ENCODE measurements at places on chromosomes 13 and 19. TPM values are rescaled to one million over a fixed set of nuclear protein-coding genes. Genes with fewer than 3 reads are reported as not detected.
A peak's percentile ranks its signal among the peaks of the same experiment; 100 is the strongest.

- DNase-seq, result no peak
Observed at GRCh38 chr13:74922963-74923362, 559.0 kb downstream of the TBC1D4 start.

GRCh38 chr13:108269601-108270328 is at the start of gene TNFSF13B:
TNFSF13B (plus strand) TSS chr13:108269718; CDS start chr13:108269896, 178 bp downstream.
- DNase-seq, result no peak

DNA sequence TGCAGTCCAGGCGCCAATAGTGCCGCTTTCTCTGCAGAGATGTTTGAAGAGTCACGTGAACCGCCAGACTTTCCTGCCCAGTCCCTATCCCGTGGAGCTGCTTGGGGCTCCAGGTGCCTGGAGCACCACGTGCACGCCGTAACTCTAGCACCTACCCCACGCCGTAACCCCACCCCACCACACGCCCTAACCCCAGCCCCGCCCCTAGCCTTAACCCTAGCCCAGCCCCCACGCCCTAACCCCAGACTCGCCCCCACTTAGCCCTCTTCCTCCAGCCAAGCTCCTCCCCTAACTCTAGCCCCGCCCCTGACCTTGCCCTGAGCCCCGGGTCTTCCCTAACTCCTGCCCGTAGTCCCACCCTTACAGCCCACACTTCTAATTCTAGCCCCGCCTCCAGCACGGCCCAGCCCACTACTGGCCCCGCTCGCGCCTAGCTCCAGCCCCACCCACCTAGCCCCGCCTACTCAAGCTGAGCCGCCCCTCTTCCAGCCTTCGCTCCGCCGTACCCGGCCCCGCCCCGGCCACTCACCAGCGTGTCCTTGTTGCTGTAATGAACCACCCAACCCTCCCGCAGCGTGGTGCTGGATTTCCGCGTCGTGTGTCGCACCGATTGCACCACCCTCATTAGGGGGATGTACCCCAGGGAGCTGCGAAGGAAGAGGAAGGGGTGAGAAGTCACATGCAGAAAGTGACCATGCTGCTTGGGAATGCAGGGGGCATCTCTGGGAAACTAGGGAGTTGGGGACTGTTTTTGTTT is 19.5 kb downstream of the PRKD2 start:
- DNase-seq, result peak; percentile 84

- no peak for DNase-seq
Observed at GRCh38 chr19:32677657-32678056, 2.0 kb downstream of the RGS9BP start.

DNA sequence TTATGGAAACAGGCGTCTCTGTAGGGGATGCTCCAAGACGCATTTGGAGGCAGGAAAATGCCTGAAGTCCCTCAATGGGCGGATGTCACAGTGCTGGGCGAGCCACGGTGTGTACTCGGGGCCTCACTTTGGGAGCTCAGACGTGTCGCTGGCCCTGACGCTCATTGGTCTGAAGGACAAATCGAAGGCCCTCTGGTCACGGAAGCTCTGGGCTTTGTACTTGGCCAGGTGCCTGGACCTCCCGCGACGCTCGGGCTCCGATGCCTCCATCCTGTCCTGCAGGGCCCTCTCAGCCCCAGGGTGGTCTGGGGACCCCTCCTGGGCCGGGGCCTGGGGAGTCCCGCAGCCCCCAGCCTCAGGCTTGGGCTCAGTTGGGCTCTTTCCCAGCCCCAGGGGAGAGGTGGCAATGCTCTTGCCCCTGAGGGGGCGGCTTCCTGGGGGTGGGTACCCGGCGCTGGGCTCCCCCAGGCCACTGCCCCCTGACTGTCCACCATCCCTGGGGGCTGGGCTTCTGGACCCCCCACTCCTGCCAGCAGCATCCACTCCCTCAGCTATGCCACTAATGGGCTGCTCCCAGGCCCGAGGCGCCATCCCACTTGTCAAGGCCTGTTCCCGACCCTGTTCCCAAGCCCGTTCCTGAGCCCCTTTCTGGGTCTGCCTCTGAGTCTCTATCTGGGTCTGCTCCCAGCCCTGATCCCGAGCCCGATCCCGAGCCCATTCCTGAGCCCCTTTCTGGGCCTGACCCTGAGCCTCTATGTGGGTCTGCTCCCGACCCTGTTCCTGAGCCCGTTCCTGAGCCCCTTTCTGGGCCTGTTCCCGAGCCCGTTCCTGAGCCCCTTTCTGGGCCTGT is 39.5 kb upstream of the GRTP1 start:
- no peak for DNase-seq

- DNase-seq, result no peak
Observed at GRCh38 chr13:77465603-77466195, 69.8 kb upstream of the SCEL start.

GRCh38 chr13:96984051-96984508 is 10.2 kb downstream of the OXGR1 start:
- DNase-seq, result no peak

Gene KEAP1
- polyA plus RNA-seq, result 73.6 TPM

GRCh38 chr19:12669270-12670158 is 2.9 kb downstream of the WDR83 start:
- peak; percentile 71 for DNase-seq

Gene ZNF285
- 4.3 TPM for polyA plus RNA-seq

Gene CDC42EP5
- polyA plus RNA-seq, result not detected

Gene TMPRSS9
- polyA plus RNA-seq, result 0.04 TPM

Gene PIK3R2
- polyA plus RNA-seq, result 9.3 TPM

DNA sequence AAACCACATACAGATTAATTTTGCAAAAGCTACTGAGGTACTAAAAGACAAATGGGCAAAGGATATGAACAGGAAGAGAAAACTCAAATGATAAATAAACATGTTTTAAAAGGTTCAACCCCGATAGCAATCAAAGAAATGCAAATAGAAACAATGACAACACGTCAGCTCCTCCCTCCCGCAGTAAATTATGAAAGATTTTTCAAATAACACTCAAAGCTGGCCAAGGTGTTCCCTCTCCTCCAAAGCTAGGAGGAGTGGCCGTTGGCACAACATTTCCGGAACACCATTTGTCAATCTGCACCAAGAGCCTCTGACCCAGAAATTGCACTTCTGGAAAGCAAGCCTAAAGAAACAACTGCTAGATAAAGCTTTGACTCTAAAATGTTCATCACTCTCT is 28.3 kb downstream of the INSR start:
- DNase-seq, result no peak

DNA sequence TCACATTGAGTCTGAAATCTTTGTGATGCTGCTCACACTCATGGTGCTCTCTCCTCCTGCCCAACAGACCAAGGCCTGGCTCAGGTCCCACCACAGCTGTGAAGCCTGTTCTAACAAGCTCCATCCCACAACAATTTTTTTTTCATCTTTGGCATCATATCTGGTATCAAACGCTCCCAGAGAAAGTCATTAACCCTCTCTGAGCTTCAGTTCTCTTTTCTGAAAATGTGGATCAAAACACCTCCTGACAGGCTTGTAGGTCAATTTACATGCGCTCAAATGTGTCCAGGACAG is 224.4 kb downstream of the LACC1 start:
- no peak for DNase-seq

- no peak for DNase-seq
Observed at GRCh38 chr13:77836423-77836822, 82.2 kb downstream of the EDNRB start.

DNA sequence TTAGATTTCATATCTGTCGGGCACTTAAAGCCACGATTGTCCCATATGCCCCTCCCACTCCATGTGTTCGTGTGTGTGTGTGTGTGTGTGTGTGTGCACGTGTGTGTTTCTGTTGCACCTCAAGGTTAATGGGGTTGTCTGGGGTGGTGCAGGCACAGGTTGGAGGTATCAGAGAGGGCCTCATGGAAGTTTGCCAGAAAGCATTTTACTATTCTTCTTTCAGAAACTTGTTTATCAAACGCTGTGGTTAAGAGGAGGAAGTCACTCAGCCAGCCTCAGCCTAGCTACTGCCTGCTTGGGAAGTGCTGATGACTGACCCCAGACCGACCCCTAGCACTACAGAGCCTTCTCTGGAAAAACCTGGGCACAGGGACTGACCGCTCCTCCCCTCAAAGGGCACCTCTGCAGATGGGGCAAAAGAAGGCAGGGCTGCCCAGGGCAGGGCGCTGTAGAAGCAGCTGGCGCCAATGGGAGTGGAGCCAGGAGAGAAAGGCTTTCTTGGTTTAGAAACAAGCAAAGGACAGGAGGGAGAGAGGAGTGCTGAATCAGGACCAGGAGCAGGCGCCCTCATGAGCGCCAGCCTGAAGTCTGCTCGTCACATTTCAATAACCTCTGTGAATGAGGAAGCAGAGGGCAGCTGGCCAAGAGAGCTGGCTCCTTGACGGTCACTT is 3.9 kb downstream of the SIAH3 start:
- DNase-seq, result no peak

Gene ERICH4
- 0.10 TPM for polyA plus RNA-seq

- no peak for DNase-seq
Observed at GRCh38 chr13:31134039-31134711, 27.5 kb downstream of the HSPH1 start.

DNA sequence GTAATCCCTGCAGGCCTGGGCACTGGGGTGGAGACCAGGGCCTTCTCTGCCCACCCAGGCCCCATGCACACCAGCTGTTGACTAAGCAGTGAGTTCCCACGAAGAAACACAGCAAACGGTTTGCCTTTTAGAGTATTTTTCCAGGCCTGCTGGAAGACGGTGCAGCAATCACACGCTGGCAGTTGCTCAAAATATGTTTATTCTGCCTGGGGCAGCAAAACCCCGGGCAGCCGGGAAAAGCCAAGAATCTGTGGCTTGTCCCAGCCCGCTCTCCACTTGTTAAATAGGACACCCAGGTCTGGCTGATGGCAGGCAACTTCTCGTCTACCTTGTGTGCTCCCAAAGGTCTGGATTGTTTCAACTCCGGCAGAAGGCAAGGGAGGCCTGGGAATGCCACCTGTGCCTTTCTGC is 40.8 kb downstream of the GGACT start:
- no peak for DNase-seq

Gene ILF3
- 151 TPM for polyA plus RNA-seq

- no peak for DNase-seq
Observed at GRCh38 chr19:7916103-7916954, 1.7 kb downstream of the TGFBR3L start.

GRCh38 chr19:45526143-45526542 is 18.9 kb downstream of the VASP start:
- DNase-seq, result peak; percentile 88

DNA sequence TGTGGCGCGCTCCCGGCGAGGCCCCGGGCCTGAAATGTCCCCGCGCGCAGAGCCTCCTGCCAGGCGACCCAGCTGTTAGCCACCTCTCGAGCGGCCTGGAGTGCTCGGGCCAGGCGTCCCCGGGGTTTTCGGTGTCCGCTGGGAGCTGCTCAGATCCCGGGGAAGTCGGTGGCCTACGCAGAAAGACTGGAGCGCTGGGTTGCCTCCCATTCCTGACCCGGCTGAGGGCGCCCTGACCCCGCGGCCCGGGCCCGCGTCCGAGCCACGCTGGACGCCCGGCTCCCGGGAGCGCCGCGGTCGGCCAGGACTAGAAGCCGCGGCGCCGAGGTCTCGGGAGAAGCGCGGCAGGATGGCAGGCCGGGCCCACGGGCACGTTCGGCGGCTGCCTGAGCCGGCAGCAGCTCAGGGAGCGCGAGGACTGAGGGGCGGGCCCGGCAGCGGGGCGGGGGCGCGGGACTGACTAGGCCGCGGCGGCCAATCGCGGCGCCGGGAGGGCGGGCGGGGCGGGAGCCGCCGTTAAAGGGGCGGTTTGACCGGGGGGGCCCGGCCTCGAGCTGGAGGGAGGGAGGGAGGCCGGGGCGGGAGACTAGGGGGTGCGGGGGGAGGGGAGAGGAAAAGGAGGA is 1.3 kb upstream of the ZIC2 start:
- DNase-seq, result peak; percentile 87

DNA sequence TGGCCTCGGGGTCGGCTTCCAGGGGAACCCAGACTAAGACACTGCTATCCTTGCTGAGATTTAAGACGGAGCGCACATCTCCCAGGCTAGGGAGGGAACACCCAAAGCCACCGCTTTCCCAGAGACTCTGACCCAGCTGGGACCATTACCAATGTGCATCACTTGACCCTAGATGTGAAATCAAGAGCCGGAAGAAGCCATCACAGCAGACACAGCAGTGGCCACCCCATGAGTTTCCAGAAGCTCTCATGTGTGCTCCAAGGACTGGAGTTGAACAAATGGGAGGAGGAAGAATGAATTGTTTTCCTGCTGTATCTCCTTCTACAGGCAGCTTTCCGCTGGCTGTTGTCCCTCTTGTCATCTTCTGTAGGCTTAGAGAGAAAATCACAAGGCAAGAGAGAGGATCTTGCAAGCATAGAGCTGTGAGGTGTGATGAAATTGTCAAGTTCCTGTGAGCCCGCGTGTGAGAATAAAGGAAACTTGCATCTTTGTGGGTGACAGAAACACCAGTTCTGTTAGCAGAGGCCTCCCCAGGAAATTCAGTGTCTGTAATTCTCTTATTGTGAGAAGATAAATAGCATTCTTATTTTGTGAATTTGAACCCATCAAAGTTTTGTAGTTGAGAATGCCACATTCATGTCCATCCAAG is 711.8 kb downstream of the UQCRFS1 start:
- no peak for DNase-seq

- no peak for DNase-seq
Observed at GRCh38 chr13:37139356-37139755, 33.9 kb upstream of the CSNK1A1L start.

Gene SAFB
- polyA plus RNA-seq, result 69.8 TPM

Gene EPSTI1
- 0.07 TPM for polyA plus RNA-seq

DNA sequence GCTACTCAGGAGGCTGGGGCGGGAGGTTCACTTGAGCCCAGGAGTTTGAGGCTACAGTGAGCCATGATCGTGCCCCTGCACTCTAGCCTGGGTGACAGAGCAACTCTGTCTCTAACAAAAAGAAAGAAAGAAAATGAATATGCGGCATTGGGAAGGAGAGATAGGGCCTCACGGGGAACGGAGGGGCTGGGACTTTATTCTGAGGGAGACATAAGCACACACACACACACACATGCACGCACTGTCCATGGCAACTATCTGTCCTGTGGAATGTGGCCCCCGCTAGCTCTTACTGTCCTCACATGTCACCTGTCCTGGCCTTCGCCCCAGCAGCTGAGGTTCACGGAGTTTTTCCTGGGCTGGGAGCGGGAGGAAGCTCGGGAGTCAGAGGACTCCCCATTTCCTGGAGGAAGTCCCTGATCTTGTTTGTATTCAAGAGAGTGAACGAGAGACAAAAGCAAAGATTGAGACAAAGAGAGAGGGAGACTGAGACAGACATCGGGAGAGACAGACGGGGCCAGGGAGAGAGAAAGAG is 654 bp downstream of the STAP2 start:
- DNase-seq, result no peak

GRCh38 chr19:1239796-1240737 is 1.5 kb upstream of the ATP5F1D start:
- peak; percentile 87 for DNase-seq

GRCh38 chr19:29683009-29683408 is 17.7 kb downstream of the PLEKHF1 start:
- no peak for DNase-seq

GRCh38 chr19:34393031-34393430 is 11.2 kb upstream of the PDCD2L start:
- no peak for DNase-seq

Measured in A549 (cell line).